ENCODE measurements at places on chromosomes 16 and 17.

- no peak for DNase-seq
Observed at GRCh38 chr17:8685381-8685780, 54.9 kb upstream of the MYH10 start.

- DNase-seq, result peak; percentile 88
Observed at GRCh38 chr16:11094075-11094856, 149.9 kb downstream of the CLEC16A start.

- DNase-seq, result no peak
Observed at GRCh38 chr17:44932787-44933097, 14.8 kb downstream of the KIF18B start.

DNA sequence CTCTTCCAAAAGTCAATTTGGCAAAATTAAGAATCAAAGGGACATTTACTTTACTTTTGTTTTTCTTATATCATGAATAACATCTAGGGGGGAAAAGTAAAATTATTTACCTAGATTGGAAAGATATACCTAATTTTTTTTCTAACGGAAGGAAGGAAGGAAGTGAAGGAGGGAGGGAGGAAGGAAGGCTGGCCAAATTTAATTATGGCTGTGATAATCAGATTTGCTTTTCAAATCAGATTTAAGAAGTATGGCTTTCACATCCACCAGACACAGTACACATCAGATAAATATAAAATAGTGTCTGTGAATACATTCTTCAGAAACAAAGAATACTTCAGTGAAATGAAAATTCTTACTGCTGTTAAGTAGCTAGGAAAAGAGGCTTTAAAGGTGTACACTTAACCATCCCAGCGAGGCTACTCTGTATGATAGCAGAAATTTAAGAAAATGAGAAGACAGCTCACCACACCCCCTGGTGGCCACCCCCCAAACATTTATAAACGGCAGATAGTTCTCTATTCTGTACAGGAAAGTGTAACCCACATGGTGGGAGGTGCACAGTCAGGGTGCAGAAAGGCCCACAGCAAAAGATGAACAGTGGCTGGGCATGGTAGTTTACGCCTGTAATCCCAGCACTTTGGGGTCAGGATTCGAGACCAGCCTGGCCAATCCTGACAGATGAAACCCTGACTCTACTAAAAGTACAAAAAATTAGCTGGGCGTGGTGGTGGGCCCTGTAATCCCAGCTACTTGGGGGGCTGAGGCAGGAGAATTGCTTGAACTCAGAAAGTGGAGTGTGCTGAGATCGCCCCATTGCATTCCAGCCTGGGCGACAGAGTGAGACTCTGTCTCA is 150.8 kb downstream of the SSH2 start:
- peak; percentile 74 for DNase-seq

GRCh38 chr17:3911271-3912053 is 4.8 kb downstream of the P2RX1 start:
- peak; percentile 85 for DNase-seq

- DNase-seq, result no peak
Observed at GRCh38 chr16:85640254-85640558, 27.1 kb downstream of the GSE1 start.

GRCh38 chr17:19613979-19614378 is 34.6 kb upstream of the ALDH3A2 start:
- DNase-seq, result no peak

- DNase-seq, result no peak
Observed at GRCh38 chr16:71637398-71637797, 11.4 kb downstream of the MARVELD3 start.

DNA sequence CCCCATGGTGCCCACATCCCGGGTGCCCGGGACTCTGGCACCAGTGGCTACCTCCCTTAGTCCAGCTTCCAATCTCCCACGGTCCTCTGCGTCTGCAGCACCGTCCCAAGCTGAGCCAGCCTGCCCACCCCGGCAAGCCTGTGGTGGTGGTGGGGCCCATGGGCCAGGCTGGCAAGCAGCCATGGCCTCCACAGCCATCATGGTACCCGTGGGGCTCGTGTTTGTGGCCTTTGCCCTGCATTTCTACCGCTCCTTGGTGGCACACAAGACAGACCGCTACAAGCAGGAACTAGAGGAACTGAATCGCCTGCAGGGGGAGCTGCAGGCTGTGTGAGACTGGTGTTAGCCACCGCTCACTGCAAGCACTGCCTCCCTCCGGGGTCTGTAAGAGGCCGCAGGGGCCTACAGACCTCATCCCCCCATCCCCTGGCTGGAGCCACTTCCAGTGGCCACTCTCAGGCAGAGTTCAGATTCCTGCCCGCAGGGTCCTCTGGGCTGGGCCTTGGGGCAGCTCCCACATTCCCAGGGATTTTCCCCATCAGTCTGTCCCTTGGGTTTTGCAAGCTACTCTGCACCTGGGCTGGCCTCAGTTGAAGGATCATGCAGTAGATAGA is 3.9 kb upstream of the SETD1A start:
- peak; percentile 65 for DNase-seq

Measured in stimulated activated CD4-positive, alpha-beta T cell treated with anti-CD3 and anti-CD28 coated beads, Interleukin-1b, Interleukin-23, amount 100 ng/mL, for 48 hours (primary cell).